ENCODE measurements at places on chromosomes 3 and 15.

GRCh38 chr3:41417574-41417973 lies 218.3 kb downstream of the CTNNB1 start:
- DNase-seq: no peak

GRCh38 chr3:174116421-174116820 lies 718.9 kb downstream of the NLGN1 start:
- DNase-seq: no peak

DNA sequence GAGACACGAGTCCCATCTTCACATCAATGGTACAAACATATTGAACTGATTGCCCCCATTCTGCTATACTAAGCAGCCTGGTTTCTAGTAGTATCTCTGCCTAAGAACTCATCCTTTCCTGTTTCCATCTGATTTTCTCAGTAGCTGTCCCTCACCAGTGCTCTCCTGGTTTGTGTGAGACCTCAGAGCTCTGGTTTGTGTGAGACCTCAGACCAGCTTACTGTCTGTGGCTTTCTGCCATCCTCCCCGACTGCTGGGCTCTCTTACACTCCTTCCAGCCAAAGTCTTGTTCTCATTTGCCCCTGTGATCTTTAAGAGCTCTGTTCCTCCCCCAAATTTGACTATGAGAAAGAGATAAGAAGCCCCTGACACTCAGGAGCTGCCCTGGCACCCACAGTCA lies 41.1 kb upstream of the NEDD4 start:
- DNase-seq: no peak

DNA sequence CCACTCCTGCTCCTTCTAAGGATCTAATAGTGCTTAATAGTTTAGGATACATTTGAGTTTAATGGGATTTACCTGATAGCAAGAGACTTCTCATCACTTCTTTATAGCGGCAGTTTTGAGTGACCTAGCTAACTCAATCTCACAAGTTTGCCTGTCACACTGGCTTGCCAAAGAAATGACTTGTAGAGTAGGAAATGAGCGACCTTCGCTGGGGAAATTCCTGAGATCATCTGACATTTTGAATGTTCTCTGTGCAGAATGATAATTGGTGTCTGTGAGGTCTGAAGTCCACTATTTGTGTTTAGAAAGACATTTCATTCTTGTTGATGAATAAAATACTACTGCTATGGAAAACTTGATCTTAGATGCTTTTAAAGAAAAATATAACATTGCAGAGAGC lies 30.3 kb downstream of the SUCLG2 start:
- no peak for DNase-seq

- no peak for DNase-seq
Observed at GRCh38 chr15:91542226-91542625, 311.3 kb upstream of the SLCO3A1 start.

GRCh38 chr15:64001148-64001547 lies 45.1 kb downstream of the DAPK2 start:
- no peak for DNase-seq

DNA sequence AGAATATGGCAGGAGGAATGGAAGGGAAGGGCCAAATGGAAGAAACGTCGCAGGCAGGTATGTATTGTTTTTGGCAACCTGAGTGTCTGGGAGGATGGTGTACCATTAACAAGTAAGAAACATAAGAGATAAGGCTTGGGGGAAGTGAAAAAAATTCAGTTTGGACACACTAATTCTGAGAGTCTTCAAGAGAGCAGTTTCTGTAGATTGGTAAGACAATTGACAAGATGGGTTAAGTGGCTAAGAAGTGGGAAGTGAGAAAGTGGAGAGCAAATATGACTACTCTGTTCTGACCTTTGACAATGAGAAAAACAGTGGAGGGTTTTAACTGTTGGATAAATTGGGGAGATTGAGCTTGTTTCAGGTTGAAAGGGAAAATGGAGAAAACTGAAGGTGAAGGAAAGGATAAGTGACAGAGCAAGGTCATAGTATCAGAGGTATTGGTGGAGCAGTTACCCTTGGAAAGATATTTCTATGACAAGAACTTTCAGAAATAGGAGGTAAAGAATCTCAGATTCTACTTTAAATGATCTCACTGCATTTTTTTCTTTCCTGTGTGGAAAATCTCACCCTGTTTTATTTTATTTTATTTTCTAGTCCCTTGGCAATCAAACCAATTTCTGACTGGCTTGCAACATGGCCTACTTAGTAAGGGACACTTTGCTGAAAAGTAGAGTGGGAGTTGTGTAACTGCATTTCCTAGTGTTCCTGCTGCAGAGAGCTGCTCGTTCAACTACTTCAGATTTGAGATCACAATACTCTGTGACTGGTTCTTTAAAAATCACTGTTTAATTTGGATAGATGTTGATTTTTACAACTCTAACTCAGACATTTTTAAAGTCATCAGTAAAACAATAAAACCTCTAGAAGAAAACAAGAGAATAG lies 23.1 kb upstream of the GABPB1 start:
- peak; percentile 89 for DNase-seq

GRCh38 chr3:195015021-195015420 lies 255.9 kb downstream of the XXYLT1 start:
- no peak for DNase-seq

- no peak for DNase-seq
Observed at GRCh38 chr3:150925751-150926201, 20.5 kb upstream of the MINDY4B start.
